Activated naive CD4-positive, alpha-beta T cell treated with anti-CD3 and anti-CD28 coated beads, Interleukin-2, amount 10 ng/mL, durations not matched to agents 5 hours and 36 hours (primary cell): ENCODE measurements at places on chromosomes 16 and 17. TPM values are rescaled to one million over a fixed set of nuclear protein-coding genes. Genes with fewer than 3 reads are reported as not detected.

Gene GEMIN4
- 25.8 TPM for total RNA-seq

Gene BPTF
- 106 TPM for total RNA-seq

Gene NFE2L1
- total RNA-seq, result 50.8 TPM

Gene CHRNE
- 0.23 TPM for total RNA-seq

Gene MILR1
- total RNA-seq, result not detected

Gene MBTPS1
- total RNA-seq, result 57.1 TPM

Gene KREMEN2
- total RNA-seq, result not detected

Gene TOX3
- not detected for total RNA-seq

Gene TMEM101
- 30.9 TPM for total RNA-seq

Gene TAT
- total RNA-seq, result not detected

Gene ABCA10
- 0.63 TPM for total RNA-seq

Gene NHLRC4
- total RNA-seq, result 4.6 TPM

Gene ADAMTS18
- total RNA-seq, result not detected

Gene P2RX1
- total RNA-seq, result 0.15 TPM

Gene CCDC78
- 2.1 TPM for total RNA-seq

Gene RNF222
- 0.10 TPM for total RNA-seq

Gene HSF4
- 195 TPM for total RNA-seq

Gene GAS2L2
- not detected for total RNA-seq

Gene ZACN
- total RNA-seq, result 0.15 TPM

Gene PIPOX
- total RNA-seq, result 0.96 TPM

Gene KIF2B
- not detected for total RNA-seq

Gene RIPOR1
- total RNA-seq, result 21.9 TPM

Gene PMFBP1
- total RNA-seq, result 1.5 TPM

Gene PIRT
- not detected for total RNA-seq

Gene CFAP97D1
- not detected for total RNA-seq

Gene PRAC1
- not detected for total RNA-seq

Gene CCDC144A
- 6.8 TPM for total RNA-seq

Gene CD7
- 240 TPM for total RNA-seq

Gene NPIPA7
- total RNA-seq, result 5.2 TPM

Gene NOG
- 2.3 TPM for total RNA-seq

Gene SSTR5
- total RNA-seq, result not detected

Gene NOTUM
- 0.34 TPM for total RNA-seq

Gene DPEP1
- not detected for total RNA-seq

Gene APPBP2
- total RNA-seq, result 35.1 TPM

Gene MT4
- not detected for total RNA-seq

Gene PRSS22
- total RNA-seq, result not detected

Gene TMEM88
- 1.4 TPM for total RNA-seq

Gene ADORA2B
- total RNA-seq, result 0.98 TPM

Gene CES5A
- not detected for total RNA-seq

Gene CDH11
- not detected for total RNA-seq

Gene HBA2
- not detected for total RNA-seq

Gene SLC16A3
- 157 TPM for total RNA-seq

Gene C17orf50
- total RNA-seq, result not detected

Gene PRSS21
- 1.7 TPM for total RNA-seq

Gene ALDH3A1
- total RNA-seq, result 0.12 TPM

Gene CCL17
- total RNA-seq, result 2.2 TPM

Gene TEX14
- total RNA-seq, result 0.35 TPM

Gene RNFT1
- 17.6 TPM for total RNA-seq
